Putamen (tissue), 1 donor: ENCODE measurements at places on chromosomes 12 and 14.
A peak's percentile ranks its signal among the peaks of the same experiment; 100 is the strongest.

- no peak for DNase-seq
Observed at GRCh38 chr14:99042381-99043266, 229.4 kb downstream of the BCL11B start.

DNA sequence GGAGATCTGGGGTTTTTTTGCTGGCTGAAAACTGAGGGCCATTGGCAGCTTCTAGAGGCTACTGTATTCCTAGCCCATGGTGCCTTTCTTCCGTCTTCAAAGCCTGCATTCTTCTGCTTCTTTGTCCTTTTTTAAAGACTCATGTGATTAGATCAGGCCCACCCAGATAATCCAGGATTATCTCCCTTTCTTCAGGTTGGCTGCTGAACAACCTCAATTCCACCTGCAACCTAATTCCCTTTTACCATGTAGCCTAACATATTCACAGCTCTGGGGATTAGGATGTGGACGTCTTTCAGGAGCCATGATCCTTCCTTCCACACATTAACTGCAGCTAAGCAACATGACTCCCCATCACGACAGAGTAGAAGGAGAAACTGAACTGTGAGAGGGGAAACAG, 985.5 kb downstream of the DIO2 start:
- DNase-seq, result no peak

DNA sequence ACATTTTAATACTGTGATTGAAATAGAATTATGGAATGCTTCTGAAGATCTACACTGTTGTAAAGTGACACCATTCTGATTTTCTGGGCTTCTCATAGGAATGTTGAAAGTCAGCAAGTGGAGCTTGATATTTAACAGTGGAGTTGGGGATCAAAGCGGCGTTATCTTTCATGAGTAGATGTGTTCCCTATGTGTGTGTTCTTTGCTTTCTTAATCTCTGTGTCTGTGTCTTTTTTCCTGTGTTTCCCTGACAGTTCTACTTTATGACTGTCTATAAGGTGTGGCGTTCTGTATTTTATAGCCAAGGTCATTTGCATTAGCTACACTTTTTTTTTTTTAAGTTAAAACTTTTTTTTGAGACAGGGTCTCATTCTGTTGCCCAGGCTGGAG, 24.7 kb downstream of the SYNE2 start:
- no peak for DNase-seq

- peak; percentile 63 for DNase-seq
Observed at GRCh38 chr14:76767681-76768656, 6.7 kb downstream of the VASH1 start.

DNA sequence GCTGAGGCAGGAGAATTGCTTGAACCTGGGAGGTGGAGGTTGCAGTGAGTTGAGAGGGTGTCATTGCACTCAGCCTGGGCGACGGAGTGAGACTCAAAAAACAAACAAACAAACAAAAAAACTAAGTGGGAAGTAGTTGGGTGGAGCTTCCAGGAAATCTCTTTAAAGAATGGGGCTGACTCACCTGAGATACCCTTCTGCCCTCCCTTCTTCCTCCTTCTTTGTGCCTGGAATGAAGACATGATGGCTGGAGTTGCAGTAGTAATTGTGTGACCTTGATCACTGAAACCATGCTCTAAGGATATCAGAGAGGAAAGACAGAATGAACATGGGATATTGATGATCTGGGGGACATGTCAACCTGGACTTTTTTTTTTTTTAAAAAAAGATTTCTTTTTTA, 87.6 kb upstream of the MED13L start:
- DNase-seq, result no peak

DNA sequence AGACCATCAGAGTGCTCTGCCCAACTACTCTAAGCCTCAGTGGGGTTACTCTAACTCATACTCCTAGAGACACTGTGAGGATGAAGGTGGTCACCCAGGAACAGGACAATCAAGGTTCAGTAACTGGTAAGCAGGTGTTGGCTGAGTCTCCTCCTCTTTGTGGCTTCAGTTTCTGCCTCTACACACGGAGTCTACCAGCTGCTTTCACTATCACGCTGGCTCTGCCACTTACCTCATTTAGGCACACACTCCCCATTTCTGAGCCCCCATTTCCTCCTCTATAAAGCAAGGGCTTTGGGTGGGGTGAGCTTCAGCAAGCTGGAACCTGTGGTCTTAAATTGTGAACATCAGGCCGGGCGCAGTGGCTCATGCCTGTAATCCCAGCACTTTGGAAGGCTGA, 7.3 kb upstream of the TCHP start:
- DNase-seq, result no peak

GRCh38 chr14:95257521-95257920, 62.2 kb downstream of the CLMN start:
- no peak for DNase-seq

DNA sequence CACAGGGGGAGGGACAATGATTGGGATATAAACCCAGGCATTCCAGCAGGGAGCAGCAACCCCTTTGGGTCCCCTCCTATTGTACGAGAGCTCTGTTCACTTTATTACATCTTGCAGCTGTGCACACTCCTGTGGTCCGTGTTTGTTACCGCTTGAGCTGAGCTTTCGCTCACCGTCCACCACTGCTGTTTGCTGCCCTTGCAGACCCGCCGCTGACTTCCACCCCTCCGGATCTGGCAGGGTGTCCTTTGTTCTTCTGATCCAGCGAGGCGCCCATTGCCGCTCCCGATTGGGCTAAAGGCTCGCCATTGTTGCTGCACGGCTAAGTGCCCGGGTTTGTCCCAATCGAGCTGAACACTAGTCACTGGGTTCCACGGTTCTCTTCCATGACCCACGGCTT, 64.1 kb downstream of the E2F7 start:
- no peak for DNase-seq
